Left ventricle myocardium inferior (tissue), 1 donor: ENCODE measurements at places on chromosomes 1 and 21. TPM values are rescaled to one million over a fixed set of nuclear protein-coding genes. Genes with fewer than 3 reads are reported as not detected.
A peak's percentile ranks its signal among the peaks of the same experiment; 100 is the strongest.

DNA sequence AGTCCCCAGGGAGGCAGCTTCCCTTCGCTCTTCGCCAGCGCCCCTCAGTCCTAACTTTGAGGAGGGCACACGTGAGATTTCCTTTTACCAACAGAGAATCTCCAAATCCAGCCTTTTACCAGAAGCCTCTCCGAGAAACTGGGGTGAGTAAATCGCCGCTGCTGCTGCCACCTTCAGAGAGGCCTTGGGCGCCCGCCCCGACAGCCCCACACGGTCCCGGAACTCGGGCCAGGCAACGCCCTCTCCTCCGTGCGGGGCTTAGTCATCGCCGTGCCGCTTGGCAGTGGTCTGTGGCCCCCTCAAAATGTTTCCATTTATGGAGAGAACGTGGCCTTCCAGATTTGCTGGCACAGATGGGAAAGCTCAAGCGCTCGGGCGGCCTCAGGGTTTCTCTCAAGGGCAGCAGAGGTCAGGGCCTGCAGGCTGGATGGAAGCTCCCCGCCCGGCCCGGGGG, 41.4 kb upstream of the COL6A2 start:
- peaks cover 39% of the 10 kb centered on the region for H3K4me1 ChIP-seq
- H3K27me3 ChIP-seq = no peaks in the 10 kb centered on the region
- H3K4me3 ChIP-seq = peak overlapping the region; percentile 53
- H3K36me3 ChIP-seq = no peaks in the 10 kb centered on the region

Gene DEGS1
- total RNA-seq = 42.2 TPM

Gene CD48
- total RNA-seq = 1.3 TPM

Gene SMCP
- total RNA-seq = not detected

DNA sequence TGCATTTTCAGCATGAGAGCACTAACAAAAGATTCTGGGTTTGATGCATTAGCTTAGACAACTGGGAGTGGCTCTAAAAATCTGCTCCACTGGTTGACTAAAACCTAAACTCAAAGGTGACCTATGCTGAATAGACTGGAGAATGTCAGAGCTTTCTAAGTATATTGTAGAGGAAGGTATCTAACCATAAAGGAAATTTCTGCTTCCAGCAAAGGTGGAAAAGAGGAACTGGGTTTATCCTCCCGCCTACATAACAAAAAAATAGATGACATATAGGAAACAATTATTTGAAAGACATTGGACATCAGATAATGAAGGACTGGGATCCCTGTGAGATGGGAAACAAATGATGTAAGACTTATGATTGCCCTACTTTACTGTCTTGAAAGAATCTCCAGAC, 35.8 kb upstream of the CR2 start:
- DNase-seq = no peak
- H3K4me1 ChIP-seq = no peaks in the 10 kb centered on the region
- H3K27me3 ChIP-seq = peaks cover 44% of the 10 kb centered on the region

DNA sequence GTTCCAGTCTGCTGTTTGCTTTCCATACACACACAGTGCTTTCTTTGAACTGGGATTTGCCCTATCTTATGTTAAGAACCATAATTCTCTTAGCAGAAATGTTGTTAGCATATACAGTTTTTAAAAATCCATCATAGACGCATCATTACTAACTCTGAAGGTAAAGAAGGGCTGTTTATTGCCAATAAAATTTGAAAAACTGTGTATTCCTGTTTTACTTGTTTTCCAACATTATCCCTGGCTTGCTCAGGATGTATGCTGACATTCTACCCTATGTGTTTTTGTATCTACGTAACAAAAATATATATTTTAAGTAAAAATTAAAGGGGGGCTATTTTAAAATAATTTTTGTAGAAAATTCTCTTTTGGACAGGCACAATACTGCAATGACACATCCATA, 857.2 kb downstream of the BRINP3 start:
- H3K4me1 ChIP-seq = no peaks in the 10 kb centered on the region
- H3K36me3 ChIP-seq = no peaks in the 10 kb centered on the region
- H3K27me3 ChIP-seq = no peaks in the 10 kb centered on the region

Gene WNT3A
- total RNA-seq = not detected

DNA sequence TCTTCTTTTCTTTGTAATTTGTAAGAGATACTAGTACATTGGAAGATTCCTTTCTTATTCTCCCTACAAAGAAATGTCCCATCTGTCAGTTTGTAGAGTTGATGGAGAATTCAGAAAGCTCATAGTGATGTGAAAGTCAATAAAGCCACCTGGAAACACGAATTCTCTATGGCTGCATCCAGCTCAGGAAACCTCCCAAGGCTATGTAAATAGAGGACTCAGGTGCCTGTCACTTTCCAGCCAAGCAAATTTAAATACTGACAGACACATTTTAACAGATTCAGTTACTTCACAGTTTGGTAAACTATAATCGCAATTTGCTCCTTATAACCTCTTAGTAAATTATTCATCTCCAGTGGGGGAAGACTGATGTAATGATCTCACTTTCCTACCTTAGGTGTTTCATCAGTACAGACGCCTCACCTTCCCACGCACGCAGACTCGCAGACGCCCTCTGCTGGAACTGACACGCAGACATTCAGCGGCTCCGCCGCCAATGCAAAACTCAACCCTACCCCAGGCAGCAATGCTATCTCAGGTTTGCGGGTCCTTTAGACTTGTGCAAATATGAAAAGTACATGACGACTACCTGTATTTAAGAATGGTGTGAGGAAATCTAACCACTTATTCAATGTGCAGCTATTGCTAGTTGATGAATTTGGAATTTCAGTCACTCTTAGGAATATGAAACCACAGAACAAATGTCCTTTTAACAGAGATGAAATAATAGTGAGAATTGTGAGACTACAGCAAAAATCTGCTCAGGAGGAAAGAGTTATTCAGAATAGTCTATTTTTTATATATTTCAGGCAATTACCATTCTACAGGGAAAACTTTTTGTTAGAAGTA, 60.6 kb downstream of the PTPRC start:
- peaks cover 53% of the 10 kb centered on the region for H3K27me3 ChIP-seq
- no peaks in the 10 kb centered on the region for H3K4me1 ChIP-seq
- peak overlapping the region; percentile 6 for H3K4me3 ChIP-seq
- no peak overlapping the region for H3K27ac ChIP-seq

Gene MAP3K21
- total RNA-seq = 0.41 TPM

DNA sequence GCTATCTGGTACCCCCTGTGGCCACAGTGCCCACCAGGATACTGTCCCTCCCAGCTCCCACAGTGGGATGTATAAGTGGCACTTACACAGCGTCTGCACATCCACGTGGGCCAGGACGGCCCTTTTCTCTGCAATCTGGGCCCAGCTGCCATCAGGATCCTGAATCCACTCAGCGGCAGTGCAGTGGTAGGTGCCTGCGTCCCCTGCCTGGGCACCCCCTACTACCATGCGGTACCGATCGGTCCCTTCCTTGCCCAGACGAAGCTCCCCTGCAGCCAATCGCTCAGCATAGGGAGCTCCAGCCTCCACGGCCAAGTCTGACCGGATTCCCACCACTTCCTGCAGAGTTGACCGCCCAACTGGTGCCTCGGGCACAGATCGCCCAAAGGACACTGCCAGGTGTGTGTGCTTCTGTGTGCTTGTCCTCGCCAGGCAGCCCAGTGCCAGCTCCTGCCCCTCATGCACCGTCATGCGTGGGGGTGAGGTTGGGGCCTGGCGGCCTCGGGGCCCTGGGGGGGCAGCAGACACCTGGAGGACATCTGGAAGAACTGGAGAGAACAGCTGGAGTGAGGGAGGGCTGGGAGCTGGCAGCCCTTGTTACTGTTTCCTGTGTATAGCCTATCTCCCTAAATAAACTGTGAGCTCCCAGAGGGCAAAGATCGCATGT, 4.7 kb downstream of the IGSF8 start:
- H3K4me3 ChIP-seq = no peak overlapping the region
- H3K27ac ChIP-seq = no peak overlapping the region
- H3K4me1 ChIP-seq = peaks cover 24% of the 10 kb centered on the region
- no peak for DNase-seq
- H3K27me3 ChIP-seq = no peaks in the 10 kb centered on the region
- peaks cover 32% of the 10 kb centered on the region for H3K36me3 ChIP-seq

Gene RCC1
- 6.3 TPM for total RNA-seq

Gene AGT
- total RNA-seq = 54.6 TPM

Gene ILDR2
- total RNA-seq = 3.6 TPM

- peaks cover 9% of the 10 kb centered on the region for H3K4me1 ChIP-seq
- no peaks in the 10 kb centered on the region for H3K36me3 ChIP-seq
- H3K27ac ChIP-seq = peak overlapping the region; percentile 45
- peak overlapping the region; percentile 34 for H3K4me3 ChIP-seq
- no peaks in the 10 kb centered on the region for H3K27me3 ChIP-seq
Observed at GRCh38 chr1:162003061-162003829, 20.4 kb downstream of the OLFML2B start.

- no peaks in the 10 kb centered on the region for H3K27me3 ChIP-seq
- H3K4me1 ChIP-seq = peaks cover 20% of the 10 kb centered on the region
- H3K27ac ChIP-seq = no peak overlapping the region
- no peaks in the 10 kb centered on the region for H3K36me3 ChIP-seq
Observed at GRCh38 chr1:246448373-246448772, 58.7 kb downstream of the SMYD3 start.

- DNase-seq = no peak
- no peaks in the 10 kb centered on the region for H3K27me3 ChIP-seq
- no peaks in the 10 kb centered on the region for H3K36me3 ChIP-seq
- no peak overlapping the region for H3K27ac ChIP-seq
Observed at GRCh38 chr1:83505148-83505547, 493.8 kb downstream of the TTLL7 start.

GRCh38 chr1:86758570-86758969, 54.2 kb downstream of the SH3GLB1 start:
- H3K27ac ChIP-seq = no peak overlapping the region
- no peaks in the 10 kb centered on the region for H3K4me1 ChIP-seq
- H3K36me3 ChIP-seq = no peaks in the 10 kb centered on the region

DNA sequence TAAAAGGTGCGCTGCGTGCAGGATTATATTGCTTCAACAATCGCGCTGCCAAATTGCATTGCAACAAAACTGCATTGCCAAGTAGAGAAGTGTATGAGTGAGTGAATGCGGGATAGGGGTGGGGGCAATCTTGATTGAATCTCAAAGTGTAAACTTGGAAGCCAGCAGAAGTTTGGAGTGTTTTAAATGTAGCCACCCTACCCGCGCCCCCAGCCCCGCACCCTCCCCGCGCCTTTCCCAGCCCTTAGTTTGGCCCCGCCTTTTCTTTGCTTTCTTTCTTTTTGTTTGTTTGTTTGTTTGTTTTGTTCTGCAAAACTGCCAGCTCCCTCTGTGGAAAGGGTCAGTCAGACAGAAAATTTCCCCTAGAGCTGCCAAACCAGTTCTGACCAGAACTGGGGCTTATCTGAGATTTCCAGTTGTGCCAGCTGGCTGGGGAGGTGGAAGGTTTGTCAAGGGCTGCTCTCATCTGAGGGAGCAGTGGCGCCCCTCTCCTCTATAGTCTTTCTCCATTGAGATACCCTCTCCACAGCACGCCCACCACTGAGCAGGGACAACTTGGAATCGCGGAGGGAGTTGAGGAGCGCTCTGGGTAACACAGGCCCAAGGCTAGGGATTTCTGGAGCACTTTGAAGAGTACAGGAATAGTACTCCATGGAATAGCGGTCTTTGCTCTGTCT, 666 bp upstream of the BEND5 start:
- DNase-seq = no peak
- H3K4me1 ChIP-seq = peaks cover 29% of the 10 kb centered on the region
- H3K4me3 ChIP-seq = peak overlapping the region; percentile 85
- no peaks in the 10 kb centered on the region for H3K36me3 ChIP-seq
